ENCODE measurements at places on chromosomes 3 and 15.
A peak's percentile ranks its signal among the peaks of the same experiment; 100 is the strongest.

DNA sequence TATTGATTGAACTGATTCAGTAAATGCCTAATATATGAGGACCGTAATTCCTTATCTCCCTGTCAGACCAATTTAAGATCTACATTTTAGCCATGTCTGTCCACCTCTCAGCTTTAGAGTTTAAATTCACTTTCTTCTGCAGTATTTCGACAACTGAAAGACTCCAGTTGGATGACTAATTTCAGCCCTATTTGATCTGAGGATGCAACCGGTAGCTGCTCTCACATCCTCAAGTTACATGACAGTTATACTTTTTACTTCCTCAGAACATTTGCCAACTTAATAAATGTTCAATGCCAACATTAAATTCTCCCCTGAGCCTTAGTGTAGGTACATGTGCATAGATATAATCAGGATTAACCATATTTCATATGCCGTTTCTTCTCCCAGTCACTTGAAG, 2.5 kb upstream of the HHLA2 start:
- DNase-seq = no peak

DNA sequence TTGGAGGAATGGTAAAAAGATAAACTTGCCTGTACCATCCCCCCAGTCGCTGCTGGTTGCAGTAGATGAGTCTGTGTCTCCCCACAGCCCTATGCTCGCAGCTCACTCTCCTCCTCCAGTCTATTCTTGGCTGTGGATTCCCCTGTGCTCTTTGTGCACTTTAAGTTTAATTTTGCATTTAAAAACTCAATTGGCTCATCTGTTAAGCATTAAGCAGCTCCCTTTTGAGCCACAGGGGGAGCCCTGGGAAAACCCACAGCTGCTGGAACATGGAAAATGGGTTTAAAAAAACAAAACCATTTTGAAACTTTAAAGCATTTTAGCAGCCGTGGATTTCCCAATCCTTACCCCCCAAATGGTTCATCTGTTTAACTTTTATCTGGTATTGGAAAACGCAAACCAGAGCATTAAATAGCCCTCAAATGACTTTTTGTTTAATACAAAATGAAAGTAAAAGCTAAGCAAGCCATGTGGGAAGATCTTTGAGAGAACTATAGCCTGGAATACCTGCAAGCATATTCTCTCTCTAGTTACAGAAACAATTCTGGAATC, 536.9 kb downstream of the ZIC1 start:
- DNase-seq = peak; percentile 32

DNA sequence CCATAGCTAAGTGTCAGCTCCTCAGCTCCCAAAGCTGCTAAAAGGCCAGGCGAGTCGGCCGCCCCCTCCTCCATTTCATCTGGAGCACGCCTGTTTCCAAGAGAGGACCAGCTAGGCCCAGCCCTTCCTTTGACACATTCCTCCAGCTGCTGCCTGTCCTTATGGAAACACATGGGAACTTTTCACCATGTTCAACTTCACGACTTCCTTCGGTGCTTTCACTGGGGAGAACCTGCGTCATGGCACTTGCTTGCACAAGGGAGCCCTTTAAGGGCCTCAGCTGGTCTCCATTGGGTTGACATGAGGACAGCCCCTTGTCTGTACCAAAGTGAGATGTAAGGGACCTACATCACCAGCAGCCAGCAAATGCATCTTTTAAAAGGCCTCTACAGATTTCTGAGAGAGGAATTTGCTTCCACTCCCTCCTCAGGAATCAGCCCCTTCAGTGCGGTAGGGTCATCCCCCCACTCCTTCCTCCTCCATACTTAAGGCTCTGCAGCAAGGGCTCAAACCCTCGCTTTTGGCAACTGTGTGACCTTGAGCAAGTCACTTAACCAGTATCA, 2.1 kb downstream of the MAGI1 start:
- DNase-seq = peak; percentile 14

- peak; percentile 38 for DNase-seq
Observed at GRCh38 chr15:73754461-73754860, 1.3 kb upstream of the INSYN1 start.

- no peak for DNase-seq
Observed at GRCh38 chr3:101542957-101543356, 18.7 kb upstream of the TRMT10C start.

Data from testis (tissue), 5 donors.